ENCODE measurements at places on chromosomes 12 and 14.

- no peak for DNase-seq
These were observed 98.6 kb downstream of the ARF6 start for GRCh38 chr14:49991491-49991890.

GRCh38 chr14:73851000-73851399 is 631 bp upstream of the PTGR2 start:
- DNase-seq = peak; percentile 86

- DNase-seq = no peak
These were observed 13.1 kb downstream of the ARF6 start for GRCh38 chr14:49905989-49906388.

DNA sequence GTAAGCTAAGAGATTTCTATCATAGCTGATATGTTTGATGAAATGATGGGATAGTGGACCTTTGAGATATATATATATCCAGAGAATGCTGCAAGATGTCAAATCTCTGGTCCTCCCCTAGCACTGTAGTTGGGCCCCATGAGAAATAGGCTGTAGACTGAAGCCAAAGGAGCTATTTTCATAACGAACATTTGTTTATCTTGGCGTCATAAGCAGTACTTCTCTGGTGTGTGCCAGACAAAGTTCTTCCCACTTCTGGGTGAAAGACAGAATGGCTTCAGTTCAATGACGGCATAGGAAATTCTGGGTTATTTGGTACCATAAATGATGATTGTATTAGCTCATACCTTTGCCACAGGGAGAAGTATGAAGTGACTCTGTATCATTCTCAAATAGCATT is 534.3 kb downstream of the SOX5 start:
- DNase-seq = no peak

DNA sequence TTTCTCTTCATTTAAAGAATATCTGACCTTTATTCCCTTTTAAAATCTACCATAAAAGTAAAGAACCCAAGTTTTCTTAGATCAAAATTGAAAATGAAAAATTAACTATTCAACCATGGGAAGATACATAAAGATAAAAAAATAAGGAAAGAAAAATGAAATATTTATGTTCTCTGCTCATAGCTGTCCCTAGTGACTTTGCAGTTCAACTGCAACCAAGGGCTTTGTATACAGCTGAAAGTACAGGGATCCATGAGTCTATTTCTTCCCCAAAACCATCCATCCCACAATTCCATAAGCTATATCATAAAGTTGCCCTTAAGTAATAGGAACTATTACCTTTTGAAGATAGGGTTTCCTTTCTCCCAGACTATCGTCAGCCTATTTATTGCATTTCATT is 113.1 kb downstream of the ITPR2 start:
- DNase-seq = no peak

DNA sequence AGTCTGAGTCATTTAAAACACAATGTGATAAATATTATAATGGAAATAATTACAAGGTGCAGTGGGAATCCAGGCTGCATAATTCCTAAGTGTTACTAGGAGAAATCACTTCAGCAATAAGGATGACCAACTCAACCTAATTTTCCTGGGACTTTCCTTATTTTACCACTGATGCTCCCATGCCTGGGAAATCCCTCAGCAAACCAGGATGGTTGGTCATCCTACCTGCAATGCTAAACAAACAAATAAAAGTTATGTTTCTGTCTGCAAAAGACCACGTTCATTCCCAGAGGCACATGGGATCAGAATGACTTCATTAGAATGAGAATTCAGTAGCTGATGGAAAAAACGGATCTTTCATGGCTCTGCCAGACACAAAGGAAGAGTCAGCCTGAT is 130.8 kb upstream of the RAP1B start:
- no peak for DNase-seq

- no peak for DNase-seq
These were observed 15.0 kb downstream of the KCTD10 start for GRCh38 chr12:109461846-109462756.

- no peak for DNase-seq
These were observed 20.9 kb downstream of the RASSF3 start for GRCh38 chr12:64631197-64631596.

- DNase-seq = no peak
These were observed 275.7 kb downstream of the DAD1 start for GRCh38 chr14:22313172-22313801.

GRCh38 chr12:133203344-133204263 is 22.3 kb downstream of the ZNF268 start:
- no peak for DNase-seq

DNA sequence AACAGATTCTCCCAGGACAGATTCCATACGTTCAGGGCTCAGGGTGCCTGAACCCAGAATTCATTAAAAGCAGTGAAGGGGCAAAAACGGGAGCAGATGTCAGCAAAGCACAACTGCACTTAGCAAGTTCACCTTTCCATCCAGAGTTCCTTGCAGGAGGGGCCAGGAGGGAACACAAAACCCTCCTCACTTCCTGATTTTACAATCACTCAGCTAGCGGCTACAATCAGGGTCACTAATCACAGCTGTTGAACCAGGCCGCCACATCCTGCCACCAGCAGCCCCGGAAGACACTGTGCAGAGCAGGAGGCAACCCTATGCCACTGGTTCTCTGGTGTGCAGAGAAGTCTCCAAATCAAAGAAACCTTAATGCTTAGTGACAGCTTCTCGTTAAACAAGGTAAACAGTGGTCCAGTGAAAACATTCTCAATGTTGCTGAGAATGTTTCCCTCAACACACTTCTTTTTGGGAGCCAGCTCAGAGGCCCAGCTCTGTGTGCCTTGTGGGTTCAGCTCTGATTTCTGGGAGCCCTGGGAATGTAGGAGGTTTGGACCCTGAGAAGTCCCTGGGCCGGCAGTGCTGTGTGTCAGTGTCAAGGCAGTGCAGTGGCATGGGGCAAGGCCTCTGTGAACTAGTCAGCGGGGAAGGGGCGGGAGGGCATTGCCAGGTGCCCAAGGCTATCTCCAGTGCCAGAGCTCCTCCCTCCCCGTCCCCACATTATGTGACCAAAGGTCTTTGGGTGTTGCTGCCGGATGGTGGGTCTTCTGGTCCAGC is 54.5 kb downstream of the VCPKMT start:
- no peak for DNase-seq

- DNase-seq = no peak
These were observed 29.2 kb downstream of the FOS start for GRCh38 chr14:75307700-75308379.

DNA sequence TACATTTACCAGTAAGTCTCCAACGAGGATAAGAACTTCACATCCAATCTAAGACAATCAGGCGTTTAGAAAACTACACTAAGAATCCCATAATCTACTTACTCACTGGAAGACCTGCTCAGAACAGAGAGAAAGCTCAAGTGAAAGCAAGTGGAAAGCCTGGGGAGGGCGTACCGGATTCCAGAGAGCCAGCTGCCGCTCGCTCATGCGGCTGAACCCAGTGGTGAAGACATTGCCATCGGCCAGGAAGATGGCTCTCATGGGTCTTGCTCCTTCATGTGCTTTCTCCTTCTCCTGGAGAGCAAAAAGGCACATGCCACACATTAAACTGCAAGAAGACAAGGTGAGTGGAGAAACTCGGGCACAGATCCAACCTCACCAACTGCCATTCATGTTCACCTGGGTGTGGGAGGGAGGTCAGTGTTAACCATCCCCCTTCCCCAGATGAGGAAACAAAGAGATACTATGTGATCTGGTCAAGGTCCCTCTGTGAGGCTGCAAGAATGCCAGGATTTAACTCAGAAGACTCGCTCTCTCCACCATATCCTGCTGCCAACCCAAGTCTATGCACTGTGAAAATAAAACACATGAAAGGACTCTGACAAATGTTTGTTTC is 23.5 kb upstream of the SELPLG start:
- no peak for DNase-seq

DNA sequence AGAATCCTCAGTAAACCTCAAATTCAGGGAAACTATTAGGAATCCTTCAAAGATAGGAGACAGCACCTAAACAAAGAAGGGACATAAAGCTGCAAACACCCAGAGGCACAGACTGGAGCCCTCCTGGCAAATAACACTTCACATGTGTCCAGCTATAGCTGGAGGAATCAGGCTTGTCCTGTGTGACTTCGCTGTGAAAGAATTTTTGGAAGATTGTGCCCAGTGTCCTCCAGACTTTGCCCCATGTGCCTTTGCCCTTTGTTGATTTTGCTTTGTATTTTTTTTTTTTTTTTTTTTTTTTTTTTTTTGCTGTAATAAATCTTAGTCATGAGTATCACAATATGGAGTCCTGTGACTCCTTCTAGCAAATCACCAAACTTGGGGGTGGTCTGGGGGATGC is 136.8 kb downstream of the KCNH5 start:
- no peak for DNase-seq

DNA sequence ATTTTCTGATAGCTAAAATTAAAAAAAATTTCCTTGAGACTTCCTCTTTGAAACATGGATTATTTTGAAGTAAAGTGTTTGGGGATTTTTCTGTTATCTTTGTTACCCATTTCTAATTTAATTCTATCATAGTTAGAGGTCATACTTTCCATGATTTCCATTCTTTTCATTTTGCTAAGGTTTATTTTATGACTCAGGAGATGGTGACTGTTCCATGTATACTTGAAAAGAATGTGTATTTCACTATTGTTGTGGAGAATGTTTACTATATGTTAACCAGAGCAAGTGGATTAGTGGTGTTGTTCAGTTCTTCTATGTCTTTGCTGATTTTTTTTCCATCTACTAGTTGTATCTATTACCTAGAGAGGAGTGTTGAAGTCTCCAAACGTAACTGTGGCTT is 250.5 kb upstream of the PELI2 start:
- no peak for DNase-seq

GRCh38 chr12:67598598-67598997 is 49.9 kb upstream of the DYRK2 start:
- DNase-seq = no peak

- no peak for DNase-seq
These were observed 76.9 kb upstream of the SFSWAP start for GRCh38 chr12:131634037-131634436.

- DNase-seq = no peak
These were observed 325.8 kb upstream of the DIO3 start for GRCh38 chr14:101235335-101236103.

- no peak for DNase-seq
These were observed 877.1 kb downstream of the C12orf50 start for GRCh38 chr12:87152075-87152474.

- DNase-seq = no peak
These were observed 224.2 kb upstream of the FKBP4 start for GRCh38 chr12:2570562-2570961.

GRCh38 chr12:107372229-107372658 is 278.9 kb upstream of the CRY1 start:
- DNase-seq = no peak

GRCh38 chr12:78696267-78696666 is 168.3 kb upstream of the SYT1 start:
- DNase-seq = no peak

DNA sequence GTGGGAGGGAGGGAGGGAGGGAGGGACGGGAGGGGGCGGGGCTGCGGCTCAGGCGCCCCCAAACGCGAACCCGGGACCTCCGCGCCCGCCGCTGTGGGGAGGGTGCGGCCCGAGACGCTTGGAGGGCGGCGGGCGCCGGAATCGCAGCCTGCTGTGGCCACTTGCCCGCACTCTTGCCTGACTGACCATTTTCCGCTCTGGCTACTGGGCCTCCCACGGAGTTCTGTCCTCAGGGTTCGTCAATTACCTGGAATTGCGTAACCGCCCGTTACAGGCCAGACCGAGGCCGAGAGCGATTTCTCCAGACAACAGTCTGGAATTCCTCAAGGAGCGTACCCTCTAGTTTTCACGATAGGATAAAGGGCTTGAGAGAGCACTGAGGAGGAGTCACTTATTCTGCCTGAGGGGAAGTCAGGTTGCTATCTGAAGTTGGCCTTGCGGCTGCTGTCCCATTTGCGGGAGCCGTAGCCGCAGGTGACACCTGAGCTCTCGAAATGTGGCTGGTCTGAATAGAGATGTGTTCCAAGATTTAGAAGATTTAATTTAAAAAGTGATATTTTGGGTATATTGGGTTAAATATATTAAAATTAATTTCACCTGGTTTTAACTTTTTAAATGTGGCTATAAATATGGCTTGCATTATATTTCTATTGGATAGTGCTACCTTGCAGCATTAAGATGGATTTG is 446 bp upstream of the ZNF641 start:
- DNase-seq = peak; percentile 49

DNA sequence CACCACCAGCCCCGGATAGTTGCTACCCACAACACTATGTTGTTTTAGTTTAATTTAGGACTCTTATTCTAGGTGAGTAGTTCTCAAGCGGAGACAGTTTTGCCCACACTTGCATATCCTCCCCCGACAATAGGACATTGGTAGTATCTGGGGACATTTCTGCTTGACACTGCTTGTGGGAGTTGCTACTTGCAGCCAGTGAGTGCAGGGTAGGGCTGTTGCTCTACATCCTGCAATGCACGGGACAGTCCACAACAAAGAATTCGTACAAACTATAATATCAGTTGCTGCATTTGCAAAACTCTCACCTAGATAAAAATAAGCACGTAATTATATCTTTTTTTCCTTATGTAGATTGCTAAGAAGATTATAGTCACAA is 111.8 kb upstream of the DNM1L start:
- DNase-seq = no peak

- DNase-seq = no peak
These were observed 1.9 kb upstream of the BAZ2A start for GRCh38 chr12:56631790-56632700.

DNA sequence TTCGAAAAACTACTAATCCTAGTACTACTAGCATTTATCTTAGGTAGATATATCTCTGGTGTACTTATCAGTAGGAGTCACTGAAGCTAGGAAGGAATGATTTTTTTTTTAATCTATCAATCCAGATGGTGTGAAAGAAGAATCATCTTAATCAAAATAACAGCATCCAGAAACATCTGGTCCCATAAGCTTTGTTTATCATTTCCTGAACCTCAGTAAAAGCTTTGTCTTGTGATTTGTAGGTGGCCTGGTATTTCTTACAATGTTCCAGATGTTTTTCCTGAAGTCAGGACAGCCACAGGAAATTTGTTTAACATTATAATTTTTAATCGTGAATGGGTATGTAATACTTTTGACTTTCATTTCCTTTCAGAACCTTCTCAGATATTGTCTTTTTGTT is 28.0 kb upstream of the LUM start:
- no peak for DNase-seq

- DNase-seq = no peak
These were observed 16.0 kb upstream of the ACTR6 start for GRCh38 chr12:100184549-100185145.

DNA sequence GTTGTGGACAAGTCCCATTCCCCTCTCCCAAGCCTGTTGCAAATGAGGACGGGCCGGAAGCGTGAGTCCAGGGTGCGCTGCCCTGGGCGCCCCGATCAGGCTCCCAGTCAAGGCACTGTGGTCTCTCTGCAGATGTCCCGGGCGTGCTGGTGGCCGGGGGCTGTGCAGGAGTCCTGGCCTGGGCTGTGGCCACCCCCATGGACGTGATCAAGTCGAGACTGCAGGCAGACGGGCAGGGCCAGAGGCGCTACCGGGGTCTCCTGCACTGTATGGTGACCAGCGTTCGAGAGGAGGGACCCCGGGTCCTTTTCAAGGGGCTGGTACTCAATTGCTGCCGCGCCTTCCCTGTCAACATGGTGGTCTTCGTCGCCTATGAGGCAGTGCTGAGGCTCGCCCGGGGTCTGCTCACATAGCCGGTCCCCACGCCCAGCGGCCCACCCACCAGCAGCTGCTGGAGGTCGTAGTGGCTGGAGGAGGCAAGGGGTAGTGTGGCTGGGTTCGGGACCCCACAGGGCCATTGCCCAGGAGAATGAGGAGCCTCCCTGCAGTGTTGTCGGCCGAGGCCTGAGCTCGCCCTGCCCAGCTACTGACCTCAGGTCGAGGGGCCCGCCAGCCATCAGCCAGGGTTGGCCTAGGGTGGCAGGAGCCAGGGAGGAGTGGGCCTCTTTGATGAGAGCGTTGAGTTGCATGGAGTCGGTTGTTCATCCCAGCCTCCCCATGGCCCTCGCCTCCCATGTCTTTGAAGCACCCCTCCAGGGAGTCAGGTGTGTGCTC is 6.3 kb downstream of the SLC25A47 start:
- no peak for DNase-seq
